ENCODE measurements at places on chromosomes 16 and 17. TPM values are rescaled to one million over a fixed set of nuclear protein-coding genes. Genes with fewer than 3 reads are reported as not detected.

CX3CL1 gene
- 164 TPM for total RNA-seq

- DNase-seq = no peak
These were observed 9.9 kb upstream of the ENPP7 start for GRCh38 chr17:79720705-79721292.

DNA sequence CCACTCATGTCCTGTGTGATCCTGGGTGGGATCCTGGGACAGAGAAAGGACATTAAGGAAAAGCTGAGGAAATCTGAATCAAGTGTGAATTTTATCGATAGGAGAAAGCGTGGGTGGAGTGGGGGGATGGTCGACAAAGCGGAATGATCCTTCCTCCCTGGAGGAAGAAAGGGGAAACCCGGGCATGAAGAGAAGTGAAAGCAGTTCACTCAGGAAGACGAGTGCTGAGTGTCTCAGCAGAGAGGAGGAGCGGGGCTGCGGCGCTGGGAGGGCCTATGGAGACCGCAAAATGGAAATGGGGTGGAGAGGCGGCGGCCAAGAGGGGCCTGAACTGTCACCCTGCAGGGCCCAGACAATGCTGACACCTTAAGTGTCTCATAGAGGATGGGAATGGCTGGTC lies 8.7 kb downstream of the ZDHHC7 start:
- no peak for DNase-seq

HBM gene
- total RNA-seq = not detected

DNA sequence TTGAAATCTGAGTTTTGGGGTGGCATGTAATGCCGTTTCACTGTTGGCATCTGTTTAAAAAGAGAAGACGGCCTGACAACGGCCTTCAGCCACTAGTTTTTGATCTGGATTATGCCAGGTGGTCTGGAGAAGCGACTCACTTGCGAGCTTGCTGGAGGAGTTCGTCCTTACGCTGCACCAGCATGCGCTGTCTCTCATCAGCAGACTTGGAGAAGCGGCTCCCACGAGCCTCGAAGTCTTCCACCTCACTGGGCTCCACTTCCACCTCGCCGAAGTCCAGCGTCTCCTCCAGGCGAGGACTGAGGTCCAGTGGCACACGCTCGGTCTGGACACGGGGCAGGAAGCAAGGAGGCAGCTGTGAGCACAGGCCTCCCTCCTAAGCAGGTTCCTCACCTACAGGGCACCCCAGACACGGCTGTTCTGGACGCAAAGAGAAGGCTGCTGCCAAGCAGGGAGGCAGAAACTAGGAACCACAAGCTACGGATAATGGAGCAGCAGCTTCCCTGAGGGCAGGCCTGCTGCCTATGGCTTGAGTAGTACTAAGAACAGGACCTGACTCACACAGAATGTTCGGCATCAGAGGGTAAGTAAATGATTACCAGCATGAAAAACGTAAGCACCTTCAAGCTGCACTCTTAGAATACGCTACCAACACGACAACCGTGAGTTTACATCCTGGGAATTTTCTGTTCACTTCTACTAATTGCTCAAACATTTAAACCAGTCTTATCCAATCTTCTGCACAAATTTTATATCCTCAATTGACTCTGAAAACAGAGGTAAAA lies 61.4 kb downstream of the AMFR start:
- no peak for DNase-seq

GRCh38 chr17:46154151-46154816 lies 38.9 kb downstream of the KANSL1 start:
- DNase-seq = no peak

SYNGR3 gene
- total RNA-seq = 2.0 TPM

CNGB1 gene
- not detected for total RNA-seq

GRCh38 chr16:8998108-8998507 lies 34.4 kb upstream of the USP7 start:
- no peak for DNase-seq

DNA sequence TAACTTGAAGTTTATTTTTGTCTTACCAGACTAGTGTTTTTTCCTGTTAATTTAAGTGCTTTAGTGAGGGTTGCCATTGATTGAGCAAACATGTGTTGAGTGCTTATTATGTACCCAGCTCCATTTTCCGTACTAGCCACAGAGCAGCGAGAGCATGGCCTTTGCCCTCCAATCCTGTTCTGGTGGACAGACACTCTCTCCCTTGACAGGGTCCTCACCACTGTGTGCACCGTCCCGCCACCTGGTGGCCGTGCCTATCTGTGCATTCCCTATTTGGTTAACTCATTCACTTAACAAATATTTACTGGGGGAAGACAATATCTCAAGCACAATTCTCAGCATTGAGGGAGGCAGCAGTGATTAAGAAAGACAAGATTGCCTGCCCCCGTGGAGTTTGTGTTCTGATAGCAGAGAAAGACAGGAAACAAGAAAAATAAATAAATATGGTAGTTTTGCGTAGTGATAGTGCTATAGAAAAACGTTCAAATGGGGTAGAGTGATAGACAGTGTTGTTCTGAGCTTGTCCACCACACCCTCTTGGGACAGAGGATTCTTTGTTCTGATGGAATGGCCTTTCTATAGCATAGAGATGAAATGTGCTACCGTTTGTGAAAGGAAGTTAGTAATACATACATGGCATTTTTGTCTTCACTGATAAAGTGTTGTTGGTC lies 13.0 kb downstream of the CDH13 start:
- DNase-seq = no peak

DNA sequence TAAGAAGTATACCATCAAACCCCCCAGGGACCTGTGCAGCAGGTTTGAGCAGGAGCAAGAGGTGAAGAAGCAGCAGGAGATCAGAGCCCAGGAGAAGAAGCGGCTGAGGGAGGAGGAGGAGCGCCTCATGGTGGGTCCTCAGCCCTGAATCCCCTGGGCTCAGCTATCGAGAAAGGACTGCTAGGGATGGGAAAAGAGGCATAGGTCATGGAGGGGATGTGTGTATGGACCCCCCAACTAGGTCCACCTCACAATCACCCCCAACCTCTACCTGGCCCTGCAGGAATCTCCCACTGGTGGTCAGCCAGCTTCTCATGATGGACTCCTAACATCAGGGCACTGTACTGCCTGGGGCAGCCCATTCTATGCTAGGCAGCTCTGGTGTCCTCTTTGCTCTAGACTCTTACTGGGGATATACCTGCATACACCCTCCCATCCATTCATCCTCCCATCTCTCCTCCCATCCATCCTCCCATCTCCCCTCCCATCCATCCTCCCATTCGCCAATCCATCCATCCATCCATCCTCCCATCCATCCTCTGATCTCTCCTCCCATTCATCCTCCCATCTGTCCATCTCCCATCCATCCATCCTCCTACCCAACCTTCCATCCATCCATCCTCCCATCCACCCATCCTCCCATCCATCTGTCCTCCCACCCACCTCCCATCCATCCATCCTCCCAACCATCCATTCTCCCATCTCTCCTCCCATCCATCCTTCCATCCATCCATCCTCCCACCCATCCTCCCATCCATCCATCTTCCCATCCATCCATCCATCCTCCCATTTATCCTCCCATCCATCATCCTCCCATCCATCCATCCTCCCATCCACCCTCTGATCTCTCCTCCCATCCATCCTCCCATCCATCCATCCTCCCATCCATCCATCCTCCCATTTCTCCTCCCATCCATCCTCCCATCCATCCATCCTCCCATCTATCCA lies 10.6 kb downstream of the DRC7 start:
- DNase-seq = no peak

- DNase-seq = no peak
These were observed 352.8 kb downstream of the CDH13 start for GRCh38 chr16:82979406-82980111.

All from breast epithelium (tissue), 4 donors.